ENCODE measurements at places on chromosomes 2 and 18.

- no peak for DNase-seq
These were observed 125.6 kb upstream of the CDCA7 start for GRCh38 chr2:173229086-173229485.

DNA sequence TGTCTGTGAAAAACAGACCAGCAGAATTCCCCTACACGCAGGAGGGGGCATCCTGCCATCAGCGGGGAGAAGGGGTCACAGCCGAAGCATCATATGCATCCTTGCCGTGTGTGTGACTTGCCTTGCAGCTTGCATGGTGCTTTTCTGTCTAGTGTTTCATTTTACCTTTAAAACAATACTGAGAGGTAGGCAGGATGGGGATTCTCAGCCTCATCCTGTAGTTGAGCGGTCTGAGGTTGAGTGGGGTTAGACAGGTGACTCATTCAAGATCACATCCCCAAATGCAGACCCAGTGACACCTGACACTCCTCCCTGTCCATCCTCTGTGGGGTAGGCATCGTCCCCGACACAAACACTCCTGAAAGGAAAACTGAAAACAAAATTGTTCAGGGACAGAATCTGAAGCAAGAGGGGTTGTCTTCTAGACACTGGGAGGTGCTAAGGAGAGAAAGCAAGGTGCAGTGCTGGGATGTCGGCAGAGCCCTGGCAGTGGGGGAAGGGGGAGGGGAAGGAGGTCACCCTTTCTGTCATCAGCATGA is 7.9 kb downstream of the ARL4C start:
- DNase-seq, result peak; percentile 47

DNA sequence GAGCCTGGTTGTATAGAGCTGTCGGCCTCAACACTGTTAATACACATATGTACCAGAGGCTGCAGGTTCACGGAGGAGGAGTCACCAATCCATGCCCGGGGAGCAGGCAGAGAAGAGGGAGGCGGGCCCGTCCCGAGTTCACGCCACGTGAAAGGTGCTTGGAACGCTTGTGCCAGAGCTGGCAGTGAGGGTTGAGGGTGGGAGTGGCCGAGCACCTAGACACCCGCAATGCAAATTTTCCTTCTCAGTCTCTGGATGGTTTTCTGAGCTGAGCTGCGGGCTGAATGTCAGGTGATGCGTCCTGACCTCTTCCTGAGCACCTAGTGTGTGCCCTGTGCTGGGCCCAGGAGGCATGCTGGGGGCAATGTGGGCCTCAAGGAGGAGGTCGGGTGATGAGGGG is 52.2 kb downstream of the ODC1 start:
- DNase-seq, result no peak

DNA sequence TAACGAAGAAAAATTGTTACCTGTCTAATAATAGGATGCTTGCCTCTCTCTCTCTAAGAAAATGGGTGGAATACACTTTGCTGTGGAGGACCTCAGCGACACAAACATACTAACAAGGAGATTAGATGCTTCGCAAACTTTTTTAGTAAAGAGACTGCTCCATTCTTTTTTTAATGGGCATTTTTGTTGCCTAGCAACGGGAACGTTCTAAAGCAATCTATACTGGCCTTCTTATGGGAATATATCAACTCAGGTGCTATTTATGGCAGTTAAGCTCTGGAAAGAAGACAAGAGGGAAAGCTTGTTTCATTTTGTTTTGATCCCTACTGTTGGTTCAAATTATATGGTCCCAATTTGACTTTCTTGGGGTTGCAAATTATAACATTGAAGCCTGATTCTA is 86.8 kb upstream of the CBLN2 start:
- no peak for DNase-seq

DNA sequence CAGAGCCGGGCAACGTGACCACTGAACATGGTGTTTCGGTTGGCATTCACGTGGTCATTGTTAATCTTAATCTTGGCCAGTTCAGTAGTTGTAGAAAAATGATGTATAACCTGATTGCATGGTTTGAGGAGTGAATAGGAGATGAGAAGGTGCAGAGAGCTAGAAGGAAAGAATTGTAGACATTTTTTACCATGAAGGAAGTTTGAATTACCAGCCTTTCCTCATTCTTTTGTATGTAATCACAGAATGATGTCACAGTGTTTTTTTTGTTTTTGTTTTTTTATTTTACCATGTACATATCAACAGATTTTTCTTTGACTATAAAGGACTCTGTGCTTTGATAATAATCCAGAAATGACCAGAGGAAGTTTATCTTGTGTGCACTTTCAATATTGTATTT is 126.3 kb downstream of the LTBP1 start:
- DNase-seq, result no peak

GRCh38 chr18:55289775-55290174 is 298.2 kb downstream of the TCF4 start:
- no peak for DNase-seq

- no peak for DNase-seq
These were observed 37.7 kb downstream of the NFATC1 start for GRCh38 chr18:79433431-79433830.

- no peak for DNase-seq
These were observed 42.7 kb upstream of the PELI1 start for GRCh38 chr2:64186699-64187605.

DNA sequence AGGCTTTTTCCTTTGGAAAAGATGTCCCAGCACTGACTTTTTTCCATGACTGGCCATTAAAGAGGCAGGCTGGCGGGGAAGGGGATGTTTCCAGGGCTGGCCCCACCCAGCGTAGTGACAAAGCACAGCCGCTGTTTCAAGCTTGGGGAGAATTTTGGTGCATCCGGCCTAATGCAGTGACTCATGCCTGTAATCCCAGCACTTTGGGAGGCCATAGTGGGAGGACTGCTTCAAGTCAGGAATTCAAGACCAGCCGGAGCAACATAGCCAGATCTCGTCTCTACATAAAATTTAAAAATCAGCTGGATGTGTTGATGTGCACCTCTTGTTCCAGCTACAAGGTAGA is 78.0 kb upstream of the SH3BP4 start:
- no peak for DNase-seq

GRCh38 chr2:23838581-23838980 is 88.3 kb downstream of the ATAD2B start:
- no peak for DNase-seq

- no peak for DNase-seq
These were observed 128.6 kb upstream of the TLK1 start for GRCh38 chr2:171289316-171289715.

- no peak for DNase-seq
These were observed 191.8 kb upstream of the LRRTM1 start for GRCh38 chr2:80496346-80496745.

DNA sequence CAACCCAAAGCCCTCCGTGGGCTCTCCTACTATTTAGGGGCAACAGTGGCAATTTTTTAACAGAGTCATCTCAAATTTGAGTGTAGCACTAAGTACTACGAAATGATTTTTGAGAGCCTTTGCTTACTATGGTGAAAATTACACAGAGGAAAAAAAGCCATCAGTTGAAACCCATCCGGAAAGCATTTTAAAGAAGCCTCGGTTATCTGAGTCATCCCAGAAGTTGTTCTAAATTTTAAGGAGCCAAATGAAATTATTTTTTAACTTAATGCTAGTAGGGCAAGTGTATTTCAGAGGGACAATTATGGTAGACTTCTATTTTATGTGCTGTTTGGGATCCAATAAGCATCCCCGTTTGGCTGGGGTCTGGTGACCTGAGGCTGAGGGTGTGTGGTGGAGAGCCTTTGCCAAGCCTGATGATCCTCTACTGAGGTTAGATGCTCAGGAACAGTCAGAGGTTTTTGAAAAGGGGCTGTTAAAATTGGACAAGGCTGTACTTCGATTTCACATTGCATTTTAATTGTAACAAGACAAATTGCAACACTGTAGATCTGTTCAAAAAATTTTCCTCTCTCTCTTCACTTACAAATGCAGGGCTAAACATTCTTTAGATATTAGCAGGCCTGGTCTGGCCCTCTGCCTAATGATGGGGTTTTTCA is 47.0 kb downstream of the RAPGEF4 start:
- no peak for DNase-seq

DNA sequence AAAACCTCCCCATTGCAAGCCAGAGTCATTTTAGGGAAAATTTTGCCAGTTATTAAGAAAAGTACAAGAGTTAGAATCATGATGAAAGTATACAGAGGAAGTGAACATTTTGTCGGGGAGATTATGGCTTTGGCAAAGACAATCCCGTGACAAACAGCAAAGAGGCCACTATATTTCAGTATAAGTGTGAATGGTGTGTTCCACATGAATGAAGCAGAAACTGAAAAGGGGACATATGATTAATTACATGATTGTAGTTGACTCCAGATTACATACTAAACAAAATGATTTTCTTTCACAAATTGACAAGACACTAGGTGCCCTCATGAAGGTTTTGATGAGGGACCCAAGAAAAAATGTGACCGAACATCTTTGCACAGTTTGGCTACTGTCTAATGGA is 42.0 kb downstream of the SP140 start:
- DNase-seq, result no peak

DNA sequence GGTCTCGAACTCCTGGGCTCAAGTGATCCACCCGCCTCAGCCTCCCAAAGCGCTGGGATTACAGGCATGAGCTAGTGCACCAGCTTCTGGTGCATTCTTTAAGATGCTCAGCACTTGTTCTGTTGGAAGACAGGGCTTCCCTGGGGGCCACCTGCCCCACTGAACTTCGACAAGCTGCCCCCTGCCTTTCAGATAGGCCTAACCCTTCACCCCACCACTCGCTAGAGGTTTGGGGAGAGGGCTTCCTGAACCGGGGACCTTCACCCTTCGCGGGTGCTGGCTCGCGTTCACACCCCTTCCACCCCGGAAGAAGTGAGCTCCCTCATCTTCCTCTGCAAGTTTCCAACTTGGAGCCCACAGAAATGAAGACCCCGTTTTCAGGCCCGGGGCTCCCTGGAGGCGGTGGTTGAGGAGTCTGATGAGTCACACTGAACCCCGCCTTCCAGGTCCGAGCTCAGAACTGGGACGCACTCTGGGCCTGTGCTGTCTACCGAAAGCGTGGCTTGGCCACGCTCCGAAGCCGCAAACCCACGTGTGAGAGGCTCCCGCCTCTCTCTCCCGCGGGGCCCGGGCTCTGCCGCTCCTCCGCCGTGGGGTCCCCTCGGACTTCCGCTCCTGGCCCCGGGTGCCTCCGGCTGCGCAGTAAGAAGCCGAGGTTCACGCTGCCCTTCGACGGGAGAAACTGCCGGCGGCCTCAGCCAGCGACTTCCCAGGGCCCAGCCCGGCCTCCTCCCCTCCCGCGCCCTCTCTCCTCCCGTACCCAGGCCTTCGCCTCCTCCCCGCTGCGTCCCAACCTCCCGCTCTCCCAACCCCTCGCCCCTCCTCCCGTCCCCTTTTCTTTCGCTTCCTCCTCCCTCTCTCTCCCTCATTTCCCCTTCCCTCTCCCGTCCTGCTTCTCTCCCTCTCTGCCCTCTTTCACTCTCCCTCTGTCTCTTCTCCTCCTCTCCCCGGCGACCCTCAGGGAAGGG is 47.5 kb upstream of the SP3 start:
- no peak for DNase-seq

GRCh38 chr2:207133820-207134519 is 31.8 kb downstream of the KLF7 start:
- DNase-seq, result no peak

DNA sequence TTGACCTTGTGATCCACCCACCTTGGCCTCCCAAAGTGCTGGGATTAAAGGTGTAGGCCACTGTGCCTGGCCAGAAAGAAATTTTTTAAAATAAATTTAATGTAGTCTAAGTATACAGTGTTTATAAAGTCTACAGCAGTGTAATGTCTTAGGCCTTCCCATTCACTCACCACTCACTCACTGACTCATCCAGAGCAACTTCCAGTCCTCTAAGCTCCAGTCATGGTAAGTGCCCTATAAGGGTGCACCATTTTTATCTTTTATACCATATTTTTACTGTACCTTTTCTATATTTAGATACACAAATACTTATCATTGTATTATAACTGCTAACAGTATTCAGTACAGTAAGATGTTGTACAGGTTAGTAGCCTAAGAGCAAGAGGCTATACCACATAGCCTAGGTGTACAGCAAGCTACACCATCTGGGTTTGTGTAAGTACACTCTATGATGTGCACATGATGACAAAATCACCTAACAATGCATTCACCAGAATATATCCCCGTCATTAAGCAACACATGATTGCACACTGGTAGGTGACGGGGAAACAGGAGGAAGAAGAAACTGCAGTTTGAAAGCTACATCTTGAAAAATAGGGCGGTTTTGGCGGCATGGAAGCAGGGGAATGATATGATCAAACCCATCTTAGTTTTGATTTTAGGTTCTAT is 105.1 kb upstream of the ITGB6 start:
- no peak for DNase-seq

- no peak for DNase-seq
These were observed 392.3 kb downstream of the NCKAP5 start for GRCh38 chr2:133175926-133176325.

GRCh38 chr2:223000872-223001796 is 50.9 kb upstream of the KCNE4 start:
- no peak for DNase-seq

GRCh38 chr2:18836436-18836835 is 247.1 kb upstream of the NT5C1B start:
- no peak for DNase-seq

DNA sequence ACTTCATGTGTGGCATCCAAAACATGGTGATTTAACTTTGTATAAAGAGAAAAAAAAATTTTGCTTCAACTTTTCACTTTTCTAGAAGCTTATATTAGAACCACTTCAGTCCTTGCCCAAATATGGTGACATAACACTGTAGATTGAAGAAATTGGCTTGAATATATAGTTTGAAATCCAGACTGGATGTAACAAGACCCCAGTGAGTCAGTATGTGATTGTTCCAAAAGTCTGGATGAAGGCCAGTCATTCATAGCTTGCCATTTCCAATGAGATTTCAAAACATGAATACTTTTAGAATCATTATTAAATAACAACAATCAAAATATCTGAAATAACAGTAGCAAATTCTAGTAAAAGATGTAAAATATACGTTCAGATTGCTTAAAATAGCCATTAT is 104.8 kb upstream of the FN1 start:
- no peak for DNase-seq

DNA sequence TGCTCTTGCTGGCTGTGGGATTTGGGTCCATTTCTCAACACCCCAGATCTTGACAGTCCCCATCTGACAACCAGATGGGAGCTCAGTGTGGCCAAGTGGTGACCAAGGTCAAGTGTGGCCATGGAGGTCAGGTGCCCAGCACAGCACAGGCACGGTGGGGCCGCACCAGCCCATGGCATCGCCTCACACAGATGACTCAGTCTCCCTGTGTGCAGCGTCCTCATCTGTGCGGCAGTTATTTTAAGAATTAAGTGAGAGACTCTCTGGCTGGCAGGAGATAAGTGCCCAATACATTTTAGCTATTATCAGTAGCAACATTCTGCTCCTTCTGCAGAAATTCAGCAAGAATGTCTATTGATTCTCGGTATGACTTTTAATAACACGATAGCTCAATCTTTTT is 167.2 kb downstream of the DDX1 start:
- DNase-seq, result no peak

Data from stimulated activated CD4-positive, alpha-beta T cell treated with anti-CD3 and anti-CD28 coated beads, Interleukin-1b, Interleukin-23, amount 100 ng/mL, for 1 hour (primary cell).